ENCODE measurements at places on chromosomes 7 and 10.

- no peak for DNase-seq
These were observed 129.3 kb upstream of the ACBD5 start for GRCh38 chr10:27369880-27370279.

DNA sequence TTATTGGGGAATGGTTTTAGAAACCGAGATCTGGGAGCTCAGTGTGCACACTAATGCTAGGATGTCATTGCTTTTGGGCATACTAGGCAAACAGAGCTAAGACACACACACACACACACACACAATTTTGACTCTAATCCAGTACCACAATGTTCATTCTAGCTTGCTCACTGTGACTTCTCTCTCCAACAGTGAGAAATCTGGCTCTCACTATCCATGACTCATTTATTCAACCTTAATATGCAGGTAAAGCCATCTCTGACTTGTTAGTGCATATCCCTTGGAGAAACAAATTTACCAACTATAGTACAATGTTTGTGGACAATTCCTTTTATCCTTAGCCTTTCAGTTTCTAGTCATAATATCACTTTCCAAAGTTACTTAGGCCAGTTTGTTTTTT, 5.9 kb upstream of the BMS1 start:
- DNase-seq, result no peak

DNA sequence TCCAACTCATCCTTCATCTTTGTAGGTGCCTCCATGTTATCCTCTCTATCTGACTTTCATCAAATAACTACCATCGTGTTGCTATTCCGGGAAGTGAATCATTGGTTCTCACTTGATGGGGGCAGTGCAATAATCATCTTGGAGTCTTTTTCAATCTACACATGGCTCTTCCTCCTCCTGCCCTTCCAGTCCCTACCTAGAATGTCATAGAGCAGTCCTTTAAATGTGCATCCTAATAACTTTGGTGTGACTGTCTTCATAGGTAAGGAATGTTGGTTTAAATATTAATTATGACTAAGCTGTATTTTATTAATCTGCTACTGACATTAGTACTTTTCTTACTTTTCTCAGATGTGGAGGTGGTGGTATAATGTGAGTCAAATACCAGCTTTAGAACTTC, 8.4 kb upstream of the CDK14 start:
- no peak for DNase-seq

GRCh38 chr10:62456611-62457101, 82.5 kb downstream of the ZNF365 start:
- peak; percentile 31 for DNase-seq

- no peak for DNase-seq
These were observed 1.7 kb downstream of the ESYT2 start for GRCh38 chr7:158827411-158828132.

- DNase-seq, result no peak
These were observed 97.0 kb upstream of the FOXP2 start for GRCh38 chr7:114317450-114318098.

- DNase-seq, result no peak
These were observed 106.3 kb downstream of the ATXN7L1 start for GRCh38 chr7:105769901-105770628.

GRCh38 chr10:121687095-121687813, 89.0 kb upstream of the FGFR2 start:
- DNase-seq, result no peak

GRCh38 chr10:86390337-86391120, 23.9 kb upstream of the GRID1 start:
- DNase-seq, result no peak

GRCh38 chr7:22184549-22185199, 172.3 kb downstream of the RAPGEF5 start:
- DNase-seq, result no peak
